HFFc6 (cell line): ENCODE measurements at places on chromosomes 12 and 14. TPM values are rescaled to one million over a fixed set of nuclear protein-coding genes. Genes with fewer than 3 reads are reported as not detected.

Gene TAS2R46
- total RNA-seq, result 0.26 TPM in 1 of 3 replicates, not detected in the others

GRCh38 chr12:1915082-1915968 lies 3.1 kb downstream of the CACNA2D4 start:
- DNase-seq, result no peak

GRCh38 chr14:45426685-45427282 lies 173.8 kb upstream of the MIS18BP1 start:
- peak; percentile 37 for DNase-seq

- peak; percentile 100 for DNase-seq
These were observed 27.1 kb upstream of the CDK17 start for GRCh38 chr12:96427269-96427729.

Gene CPNE6
- not detected in 3 replicates for total RNA-seq

Gene MBIP
- 20.5 to 23.5 TPM (median 21.4 TPM) in 3 replicates for total RNA-seq

- no peak for DNase-seq
These were observed 246.2 kb upstream of the LRIG3 start for GRCh38 chr12:59166457-59166856.

- peak; percentile 7 for DNase-seq
These were observed 12.9 kb upstream of the MSI1 start for GRCh38 chr12:120381752-120382419.

DNA sequence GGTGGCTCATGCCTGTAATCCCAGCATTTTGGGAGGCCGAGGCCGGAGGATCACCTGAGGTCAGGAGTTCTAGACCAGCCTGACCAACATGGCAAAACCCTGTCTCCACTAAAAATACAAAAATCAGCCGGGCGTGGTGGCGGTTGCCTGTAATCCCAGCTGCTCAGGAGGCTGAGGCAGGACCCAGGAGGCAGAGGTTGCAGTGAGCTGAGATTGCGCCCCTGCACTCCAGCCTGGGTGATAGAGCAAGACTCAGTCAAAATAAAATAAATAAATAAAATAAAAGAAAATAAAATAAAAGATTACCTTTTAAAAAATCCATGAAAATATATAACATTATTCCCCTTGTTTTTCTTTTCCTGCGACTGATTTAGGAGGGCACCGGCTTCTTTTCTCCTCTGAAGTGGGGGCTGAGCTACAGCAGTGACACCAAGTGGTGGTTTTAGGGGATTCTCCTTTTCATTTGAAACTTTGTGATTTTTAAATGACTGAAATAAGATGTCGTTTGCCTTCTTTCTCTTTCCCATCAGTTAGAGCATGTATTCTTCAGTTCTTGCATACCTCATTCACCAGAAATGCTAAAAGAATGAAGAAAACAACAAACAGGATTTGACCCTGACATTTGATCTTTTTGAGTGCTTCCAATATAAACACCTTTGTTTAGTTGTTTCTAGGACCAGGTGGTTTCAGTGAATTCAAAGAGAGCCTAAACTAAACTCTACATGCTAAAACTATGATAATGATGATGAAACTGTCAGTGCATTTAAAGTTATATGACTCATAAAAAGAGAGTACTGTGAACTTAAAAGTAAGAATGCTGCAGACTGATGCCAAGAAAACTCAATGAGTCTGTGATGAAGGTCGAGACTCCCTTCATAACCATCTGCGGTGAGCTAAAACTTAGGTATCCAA lies 22.6 kb upstream of the PKP2 start:
- DNase-seq, result peak; percentile 33

DNA sequence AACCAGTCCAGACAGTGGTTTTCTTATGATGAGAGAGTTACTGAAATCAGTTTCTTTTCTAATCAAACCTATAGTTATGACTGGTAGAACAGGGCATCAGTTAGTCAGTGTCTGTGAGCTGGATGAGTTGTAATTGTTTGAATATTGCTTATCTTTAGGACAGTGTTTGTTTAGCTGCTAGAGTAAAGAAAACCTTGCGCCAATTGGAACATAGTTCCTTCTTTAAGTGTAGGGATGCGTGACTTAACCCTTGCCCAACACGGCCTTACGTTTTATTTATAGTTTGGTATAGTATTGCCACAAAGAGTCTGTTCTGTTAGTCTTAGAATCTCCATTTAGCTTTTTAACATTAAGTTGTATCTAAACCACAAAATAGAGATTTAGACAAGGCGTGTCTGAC lies 572.6 kb downstream of the SLC16A7 start:
- no peak for DNase-seq
